ENCODE measurements at places on chromosomes 13 and 19.
A peak's percentile ranks its signal among the peaks of the same experiment; 100 is the strongest.

- peak; percentile 55 for DNase-seq
Observed at GRCh38 chr19:50486823-50487515, 10.3 kb upstream of the GARIN5A start.

DNA sequence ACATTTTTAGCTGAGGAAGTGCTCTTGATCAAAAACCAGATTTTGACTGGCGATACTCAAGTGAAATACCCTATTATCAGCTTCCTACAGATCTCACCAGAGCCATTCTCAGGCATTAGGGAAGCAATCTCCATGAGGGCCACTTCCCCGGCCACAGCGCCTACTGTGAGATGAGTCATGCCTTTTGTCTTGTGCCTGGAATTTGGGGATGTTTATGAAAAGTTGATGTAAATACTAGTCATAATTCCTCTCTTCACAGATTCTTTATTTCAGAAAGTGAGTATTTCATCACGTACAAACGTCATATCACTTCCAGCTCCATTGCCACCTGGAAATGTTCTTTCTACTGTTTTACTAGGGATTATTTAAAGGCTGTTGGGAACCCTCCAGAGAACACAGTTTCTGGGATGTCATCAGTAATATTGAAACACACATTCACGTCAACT lies 25.3 kb upstream of the SLC46A3 start:
- DNase-seq: no peak

DNA sequence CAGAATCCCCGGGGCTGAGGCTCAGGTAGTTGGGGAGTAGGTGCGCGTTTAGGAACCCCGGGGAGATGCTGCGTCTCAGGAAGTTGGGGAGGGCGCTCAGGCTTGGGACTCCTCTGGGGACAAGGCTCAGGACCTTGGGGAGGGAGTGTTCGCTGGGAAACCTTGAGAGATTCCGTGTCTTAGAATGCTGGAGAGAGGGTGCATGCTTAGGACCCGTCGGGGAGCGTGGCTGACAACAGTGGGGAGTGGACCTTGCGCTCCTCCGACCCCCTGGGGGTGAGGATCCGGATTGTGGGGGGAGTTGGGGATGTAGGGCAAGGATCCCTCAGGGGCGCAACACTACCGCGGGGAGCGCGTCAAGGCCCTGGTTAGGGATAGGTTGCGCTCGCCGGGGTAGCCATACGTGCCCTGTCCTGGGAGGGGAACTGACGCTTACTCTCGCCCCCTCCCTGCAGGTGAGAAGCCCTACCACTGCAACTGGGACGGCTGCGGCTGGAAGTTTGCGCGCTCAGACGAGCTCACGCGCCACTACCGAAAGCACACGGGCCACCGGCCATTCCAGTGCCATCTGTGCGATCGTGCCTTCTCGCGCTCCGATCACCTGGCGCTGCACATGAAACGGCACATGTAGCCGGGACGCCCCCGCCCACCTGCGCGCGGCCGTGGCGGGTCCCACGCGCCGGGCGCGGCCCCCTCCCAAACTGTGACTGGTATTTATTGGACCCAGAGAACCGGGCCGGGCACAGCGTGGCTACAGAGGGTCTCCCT lies 2.0 kb downstream of the KLF2 start:
- no peak for DNase-seq

GRCh38 chr13:40313269-40314200 lies 352.9 kb downstream of the FOXO1 start:
- DNase-seq: no peak

DNA sequence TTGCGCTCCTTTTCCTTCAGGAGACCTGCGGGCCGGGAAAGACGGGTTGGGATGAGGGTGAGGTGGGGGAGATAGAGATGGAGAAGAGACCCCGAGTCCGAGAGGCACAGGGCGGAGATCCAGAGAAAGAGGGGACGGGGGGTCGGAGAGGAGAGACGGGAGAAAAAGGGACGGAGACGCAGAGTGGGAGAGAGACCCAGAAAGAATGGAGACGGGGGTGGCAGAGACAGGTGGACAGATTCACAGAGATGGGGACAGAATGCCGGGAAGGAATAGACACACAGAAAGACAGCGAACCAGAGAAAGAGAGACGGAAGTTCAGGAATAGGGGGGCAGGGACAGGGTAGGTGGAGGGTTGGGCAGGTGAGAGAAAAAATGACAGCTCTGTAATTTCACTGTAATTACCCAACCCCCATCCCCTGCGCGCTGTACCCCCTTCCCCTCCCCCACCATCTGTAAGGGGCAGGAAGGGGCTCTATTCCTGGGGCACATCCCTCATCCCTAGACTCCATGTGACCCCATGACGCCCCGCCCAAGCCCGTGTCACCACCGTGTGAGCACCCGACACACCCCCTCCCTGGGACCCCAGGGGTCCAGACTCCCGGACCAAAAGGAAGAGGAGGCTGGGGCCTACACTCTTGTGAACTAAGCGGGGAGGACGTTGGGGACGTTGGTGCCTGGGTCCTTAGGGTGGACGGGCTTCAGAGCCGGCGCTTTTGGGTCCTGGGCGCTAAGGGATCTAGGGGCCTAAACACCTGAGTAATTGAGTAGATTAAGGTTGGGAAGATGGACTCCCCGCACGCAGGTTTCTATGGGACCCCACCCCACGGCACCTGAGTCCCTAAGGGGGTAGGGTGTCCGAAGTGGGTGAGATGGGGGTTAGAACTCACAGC lies 967 bp downstream of the DBP start:
- DNase-seq: peak; percentile 58

DNA sequence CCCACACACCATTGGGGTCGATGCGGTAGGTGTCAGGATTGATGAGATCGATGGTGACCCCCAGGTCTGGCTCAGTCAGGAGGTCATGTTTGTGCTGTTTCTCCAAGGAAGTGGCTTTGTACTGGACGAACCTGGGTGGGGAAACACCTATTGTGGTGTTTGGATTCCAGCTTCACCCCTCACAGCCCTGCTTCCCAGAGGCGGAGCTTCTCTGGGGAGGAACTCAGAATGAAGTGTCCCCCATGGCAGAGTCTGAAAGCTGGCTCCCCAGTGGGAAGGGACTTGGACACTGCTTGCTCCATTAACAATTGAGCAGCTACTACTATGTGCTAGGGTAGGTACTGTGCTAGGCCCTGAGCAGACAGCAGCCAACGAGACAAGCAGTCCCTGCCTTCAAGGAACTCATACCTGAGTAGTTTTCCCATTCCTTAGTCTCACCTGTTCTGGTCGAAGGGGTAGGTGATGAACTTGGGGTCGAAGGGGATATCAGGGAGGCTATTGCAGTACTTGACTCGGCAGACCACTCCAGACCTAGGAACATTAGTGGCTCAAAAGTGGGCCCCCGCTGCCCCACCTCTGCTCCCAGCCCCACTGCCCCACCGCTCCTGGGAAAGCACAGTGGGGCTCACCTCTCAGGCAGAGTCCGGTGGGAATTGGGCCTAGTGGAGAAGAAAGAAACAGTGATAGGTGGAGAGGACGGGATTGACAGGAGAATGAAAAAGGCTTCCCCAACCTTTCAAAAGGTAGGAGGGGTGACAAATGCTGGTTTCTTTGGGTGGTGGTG lies 1.1 kb downstream of the PAF1 start:
- no peak for DNase-seq

DNA sequence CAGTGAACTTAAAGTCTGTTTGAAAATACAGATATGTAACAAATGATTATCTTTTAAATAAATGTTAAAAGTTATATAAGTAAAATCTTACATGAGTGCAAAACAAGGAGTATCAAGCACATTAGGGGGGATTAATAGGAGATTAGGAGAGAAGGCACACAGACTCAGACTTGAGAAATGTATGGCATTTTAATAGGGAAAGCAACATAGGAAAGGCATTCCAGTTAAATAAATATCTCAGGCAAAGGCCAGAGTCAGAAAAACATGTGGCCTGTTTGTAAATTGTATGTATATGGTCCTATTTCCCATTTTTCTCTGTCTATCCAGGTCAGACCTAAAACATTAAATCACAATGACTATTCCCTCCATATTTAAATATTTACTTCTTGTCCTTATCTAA lies 462.7 kb downstream of the GPC6 start:
- no peak for DNase-seq

DNA sequence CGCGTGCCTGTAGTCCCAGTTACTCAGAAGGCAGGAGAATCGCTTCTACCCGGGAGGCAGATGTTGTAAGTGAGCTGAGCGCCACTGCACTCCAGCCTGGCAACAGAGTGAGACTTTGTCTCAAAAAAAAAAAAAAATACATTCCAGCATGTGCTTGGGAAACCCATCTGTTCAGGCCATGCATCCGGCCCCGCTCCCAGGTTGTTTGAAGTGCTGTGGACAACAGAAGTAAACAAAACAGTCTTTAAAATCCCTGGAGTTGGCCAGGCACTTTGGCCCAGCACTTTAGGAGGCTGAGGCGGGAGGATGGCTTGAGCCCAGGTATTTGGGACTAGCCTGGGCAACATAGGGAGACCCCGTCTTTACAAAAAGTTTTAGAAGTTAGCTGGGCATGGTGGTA lies 3.2 kb upstream of the PTPRS start:
- DNase-seq: no peak

DNA sequence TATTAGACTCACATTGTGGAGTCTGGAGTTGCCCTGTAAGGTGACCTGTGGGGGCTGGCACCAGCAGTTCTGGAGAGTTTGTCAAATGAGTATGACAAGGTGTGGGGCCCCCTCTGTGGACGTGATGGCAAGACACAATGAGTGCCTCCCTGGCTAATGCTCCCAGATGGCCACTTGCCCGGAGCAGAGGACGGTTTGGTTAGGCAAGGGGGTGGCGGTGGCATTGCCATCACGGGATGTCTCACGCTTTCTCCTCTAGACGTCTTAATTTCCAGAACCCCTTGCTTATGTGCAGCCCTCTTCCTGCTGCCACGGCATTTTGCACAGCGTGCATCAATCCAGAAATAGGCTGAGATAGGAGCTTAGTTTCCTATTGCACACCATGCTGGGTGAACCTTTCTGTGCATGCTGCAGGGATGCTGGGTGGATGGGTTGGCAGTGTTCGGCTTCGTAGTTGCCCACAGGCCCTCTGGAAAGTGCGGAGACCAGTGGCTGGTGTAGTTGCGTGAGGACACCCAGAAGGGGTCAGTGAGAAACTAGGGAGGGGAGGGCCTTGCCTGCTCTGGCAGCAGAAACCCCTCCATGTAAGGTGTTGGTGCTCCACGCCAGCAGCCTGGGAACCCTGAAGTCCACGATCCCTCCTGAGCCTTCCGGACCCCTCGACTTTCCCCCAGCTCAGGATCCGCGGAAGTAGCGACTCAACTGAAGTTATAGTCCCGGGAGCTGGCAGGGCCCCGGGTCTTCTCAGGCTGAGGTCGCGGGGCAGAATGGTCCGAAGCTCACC lies 18.1 kb upstream of the LRP3 start:
- peak; percentile 37 for DNase-seq

DNA sequence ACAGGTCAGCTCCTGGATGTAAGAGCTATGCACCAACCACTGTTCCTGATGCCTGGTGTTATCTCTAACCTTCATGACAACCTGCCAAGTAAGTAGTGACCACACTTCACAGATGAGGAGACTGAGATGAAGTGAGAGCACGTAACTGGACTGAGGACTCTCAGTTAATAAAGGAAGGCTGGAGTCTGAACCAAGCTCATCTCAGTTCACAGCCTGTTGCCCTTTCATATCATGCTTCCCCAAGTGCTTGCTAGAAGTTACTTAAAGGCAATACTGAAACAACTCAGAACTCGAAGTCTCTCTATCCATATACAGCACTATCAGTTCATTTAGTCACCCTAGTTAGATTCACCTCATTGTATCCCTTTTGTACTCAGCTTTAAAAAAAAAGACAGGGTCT lies 119.7 kb downstream of the ABCC4 start:
- DNase-seq: no peak

- DNase-seq: no peak
Observed at GRCh38 chr13:66922444-66922843, 307.7 kb downstream of the PCDH9 start.
